ENCODE measurements at places on chromosomes 16 and 17.

DNA sequence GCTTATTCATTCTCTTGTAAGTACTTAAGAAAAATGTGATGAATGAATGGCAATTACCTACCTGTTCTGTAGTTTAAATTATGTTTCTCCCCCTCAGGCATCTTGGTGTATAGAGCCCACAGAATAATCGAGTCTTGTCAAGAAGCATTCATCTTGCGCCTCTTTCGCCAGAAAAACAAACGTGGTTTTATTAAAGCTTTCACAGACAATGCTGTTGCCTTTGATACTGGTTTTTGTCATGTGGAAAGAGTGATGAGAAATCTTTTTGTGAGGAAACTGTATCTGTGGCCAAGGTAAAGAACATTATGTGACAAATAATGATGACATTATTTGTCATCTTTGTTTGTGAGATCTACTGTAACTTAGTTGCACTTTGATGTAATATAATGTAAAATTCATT is 6.5 kb downstream of the ERCC4 start:
- no peak for DNase-seq

GRCh38 chr17:54974759-54975158 is 6.2 kb downstream of the STXBP4 start:
- DNase-seq, result no peak

- no peak for DNase-seq
These were observed 5.7 kb downstream of the VMO1 start for GRCh38 chr17:4780325-4780955.

- DNase-seq, result no peak
These were observed 12.3 kb upstream of the CDH1 start for GRCh38 chr16:68724797-68725196.

GRCh38 chr17:7348478-7349242 is 3.3 kb upstream of the KCTD11 start:
- DNase-seq, result no peak

DNA sequence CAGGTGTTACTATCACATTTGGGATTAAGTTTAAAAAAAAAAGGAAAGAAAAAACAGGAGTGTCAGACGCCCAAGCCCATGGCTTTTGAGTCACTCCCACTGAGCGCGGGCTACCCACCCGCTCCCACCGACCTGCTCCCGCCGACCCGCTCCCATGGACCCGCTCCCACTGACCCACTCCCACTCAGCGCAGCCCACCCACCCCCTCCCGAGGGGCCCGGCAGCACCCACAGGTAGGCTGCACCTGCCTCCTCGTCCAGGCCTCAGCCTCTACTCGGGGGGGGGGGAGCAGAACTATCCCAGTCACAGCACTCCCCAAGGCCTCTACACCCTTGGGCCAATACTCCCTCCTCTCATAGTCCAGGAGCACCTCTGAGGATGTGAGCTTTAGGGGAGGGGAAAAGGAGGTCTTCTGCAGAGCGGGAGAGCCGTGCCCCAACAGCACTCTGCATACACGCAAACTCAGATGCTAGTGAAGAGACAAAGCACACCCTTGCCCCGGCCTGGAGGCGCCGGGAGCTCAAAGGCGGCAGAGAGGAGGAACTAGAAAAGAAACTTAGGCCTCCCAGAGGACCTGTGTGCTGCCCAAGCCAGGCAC is 2.9 kb downstream of the CLUH start:
- DNase-seq, result no peak
